ENCODE measurements at places on chromosomes 16 and 17.

- H3K27me3 ChIP-seq = no peaks in the 10 kb centered on the region
- no peaks in the 10 kb centered on the region for H3K36me3 ChIP-seq
- H3K4me1 ChIP-seq = peaks cover 9% of the 10 kb centered on the region
- peak within 1 kb of the TSS; percentile 69 for H3K4me3 ChIP-seq
- H3K27ac ChIP-seq = peak within 1 kb of the TSS; percentile 25
Observed at GRCh38 chr16:2147981-2148671, at the start of gene RAB26. RAB26 (plus strand) TSS chr16:2148625; CDS start chr16:2148784, 159 bp downstream.

GRCh38 chr17:56694825-56695224 lies 101.3 kb downstream of the NOG start:
- no peak overlapping the region for H3K4me3 ChIP-seq
- H3K36me3 ChIP-seq = no peaks in the 10 kb centered on the region
- H3K27ac ChIP-seq = no peak overlapping the region
- no peaks in the 10 kb centered on the region for H3K27me3 ChIP-seq

- H3K4me1 ChIP-seq = no peaks in the 10 kb centered on the region
- DNase-seq = no peak
- H3K27ac ChIP-seq = no peak overlapping the region
- H3K27me3 ChIP-seq = no peaks in the 10 kb centered on the region
- H3K36me3 ChIP-seq = no peaks in the 10 kb centered on the region
- no peak overlapping the region for H3K4me3 ChIP-seq
Observed at GRCh38 chr16:51120730-51121347, 30.2 kb downstream of the SALL1 start.

DNA sequence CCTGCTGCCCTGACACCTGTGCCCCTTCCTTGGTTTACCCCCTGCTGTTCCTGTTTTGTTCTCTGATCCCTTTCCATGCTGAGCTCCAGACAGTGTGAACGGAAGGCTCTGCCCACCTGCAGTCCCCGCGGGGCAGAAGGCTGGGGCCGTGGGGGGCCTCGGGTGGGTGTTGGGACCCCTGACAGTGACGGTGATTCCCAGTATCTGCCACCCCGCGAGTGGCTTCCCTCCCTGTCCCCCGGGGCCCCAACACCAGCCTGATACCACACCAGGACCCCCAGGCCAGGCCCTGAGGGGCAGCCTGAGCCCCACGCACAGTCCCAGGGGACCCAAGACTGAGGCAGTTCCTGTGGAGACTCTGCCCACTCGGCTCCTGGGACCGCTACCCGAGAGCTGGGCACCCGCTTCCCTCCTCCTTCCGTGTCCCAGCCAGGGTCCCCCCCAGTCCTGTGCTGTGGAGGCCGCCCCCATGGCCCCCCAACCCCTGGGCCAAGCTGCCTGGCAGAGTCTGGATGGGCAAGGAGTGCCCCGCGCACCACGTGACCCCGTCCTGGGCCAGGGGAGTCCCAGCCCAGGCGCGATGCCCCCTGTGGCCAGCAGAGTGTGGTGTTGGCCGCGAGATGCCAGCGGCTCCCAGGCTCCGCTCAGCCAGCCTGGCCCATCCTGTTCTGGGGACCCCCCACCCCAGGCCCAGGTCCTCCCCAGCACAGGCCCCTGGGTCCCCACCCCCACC lies 10.0 kb upstream of the C1QTNF8 start:
- H3K36me3 ChIP-seq = no peaks in the 10 kb centered on the region
- H3K27me3 ChIP-seq = peaks cover 8% of the 10 kb centered on the region
- H3K27ac ChIP-seq = no peak overlapping the region
- H3K4me1 ChIP-seq = peaks cover 7% of the 10 kb centered on the region

GRCh38 chr17:66835476-66835875 lies 559 bp downstream of the CACNG5 start:
- no peak overlapping the region for H3K27ac ChIP-seq
- H3K4me3 ChIP-seq = no peak overlapping the region
- DNase-seq = no peak
- H3K27me3 ChIP-seq = peaks cover 6% of the 10 kb centered on the region

DNA sequence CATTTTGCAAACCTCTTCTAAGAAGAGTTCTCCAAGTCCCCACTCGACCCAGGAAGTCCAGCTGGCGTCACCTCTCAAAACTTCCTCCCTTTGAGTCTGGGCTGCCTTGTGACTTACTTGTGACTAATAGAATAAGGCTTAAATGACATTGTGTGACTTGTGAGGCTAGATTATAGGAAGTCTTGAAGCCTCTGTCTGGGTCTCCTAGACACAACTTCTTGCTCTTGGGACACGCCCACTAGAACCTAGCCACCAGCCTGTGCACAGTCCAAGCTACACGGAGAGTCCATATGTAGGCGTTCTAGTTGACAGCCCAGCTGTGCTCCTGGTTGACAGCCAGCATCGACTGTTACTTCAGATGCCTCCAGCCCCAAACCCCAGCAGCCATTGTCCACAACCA lies 66.7 kb upstream of the TANC2 start:
- no peak overlapping the region for H3K4me3 ChIP-seq
- DNase-seq = no peak
- H3K36me3 ChIP-seq = no peaks in the 10 kb centered on the region
- H3K27me3 ChIP-seq = no peaks in the 10 kb centered on the region

DNA sequence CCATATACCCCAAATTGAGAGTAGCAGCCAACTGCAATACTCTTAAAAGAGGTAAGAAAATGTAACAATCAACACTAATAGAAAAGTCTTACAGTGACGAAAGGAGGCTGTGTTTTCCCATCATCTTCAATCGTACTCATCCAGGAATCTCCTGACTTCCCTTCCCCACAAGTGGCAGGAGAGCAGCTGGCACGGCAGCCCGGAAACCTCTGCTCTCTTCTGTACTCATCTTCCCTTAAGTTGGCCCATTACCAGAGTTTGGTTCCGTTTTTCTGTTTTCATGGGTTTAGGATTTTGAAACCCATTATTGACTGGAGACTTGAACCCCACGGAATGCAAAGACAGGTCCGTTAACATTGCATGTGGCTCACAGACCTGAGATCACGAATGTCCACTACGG lies 11.7 kb upstream of the CD300H start:
- no peak for DNase-seq
- H3K36me3 ChIP-seq = no peaks in the 10 kb centered on the region
- H3K4me3 ChIP-seq = no peak overlapping the region
- no peaks in the 10 kb centered on the region for H3K4me1 ChIP-seq

GRCh38 chr17:47829870-47830269 lies 1.5 kb downstream of the MRPL10 start:
- no peak overlapping the region for H3K4me3 ChIP-seq
- no peak for DNase-seq
- H3K27ac ChIP-seq = peak overlapping the region; percentile 85
- peaks cover 40% of the 10 kb centered on the region for H3K36me3 ChIP-seq

- no peaks in the 10 kb centered on the region for H3K27me3 ChIP-seq
- no peak overlapping the region for H3K27ac ChIP-seq
- H3K4me3 ChIP-seq = no peak overlapping the region
- no peak for DNase-seq
- H3K4me1 ChIP-seq = no peaks in the 10 kb centered on the region
Observed at GRCh38 chr16:74637742-74638453, 28.8 kb downstream of the RFWD3 start.

Measured in Peyer's patch (tissue), 4 donors.